ENCODE measurements at places on chromosomes 4 and X. TPM values are rescaled to one million over a fixed set of nuclear protein-coding genes. Genes with fewer than 3 reads are reported as not detected.

The SOX3 gene
- not detected for total RNA-seq

The BMPR1B gene
- not detected for total RNA-seq

DNA sequence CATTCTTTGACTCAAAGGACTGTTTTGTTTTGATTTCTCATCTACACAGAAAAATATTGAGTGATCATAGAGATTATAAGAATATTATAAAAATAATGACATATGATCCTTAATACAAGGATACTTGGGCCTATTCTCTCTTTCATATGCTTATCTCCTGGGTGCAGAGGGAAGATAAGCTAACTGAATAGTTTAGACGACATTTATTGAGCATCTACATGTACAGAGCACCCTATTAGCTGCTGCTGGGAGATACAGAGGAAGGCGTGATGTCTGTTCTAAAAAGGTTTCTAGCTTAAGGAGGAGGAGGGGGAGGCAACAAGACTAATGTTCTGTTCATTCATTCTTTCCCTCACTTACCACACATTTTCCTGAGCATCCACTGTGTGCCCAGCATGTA lies 106.8 kb downstream of the HDAC8 start:
- no peak for DNase-seq

GRCh38 chr4:15521442-15522039 lies 51.9 kb downstream of the CC2D2A start:
- DNase-seq = no peak

DNA sequence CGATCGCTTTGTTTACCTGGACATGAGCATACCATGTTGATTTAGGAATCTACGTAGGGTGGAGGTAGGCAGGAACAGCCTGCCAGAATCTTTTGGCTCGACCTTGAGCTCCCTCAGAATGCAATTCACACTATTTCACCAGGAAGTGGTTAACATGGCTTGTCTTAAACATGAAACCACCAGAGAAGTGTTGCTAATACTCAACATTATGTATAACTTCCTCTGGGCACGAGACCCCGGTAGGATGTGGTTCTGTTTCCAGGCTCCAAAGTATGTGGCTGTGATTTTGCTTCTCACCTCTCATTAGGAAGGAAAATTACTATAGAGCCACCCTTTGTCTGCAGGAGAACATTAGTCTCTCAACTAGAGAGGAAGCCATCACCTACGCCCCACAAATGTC lies 59.0 kb upstream of the VCX3B start:
- DNase-seq = no peak
